ENCODE measurements at places on chromosomes 13 and 19. TPM values are rescaled to one million over a fixed set of nuclear protein-coding genes. Genes with fewer than 3 reads are reported as not detected.

Gene GPR108
- total RNA-seq: 107 TPM

DNA sequence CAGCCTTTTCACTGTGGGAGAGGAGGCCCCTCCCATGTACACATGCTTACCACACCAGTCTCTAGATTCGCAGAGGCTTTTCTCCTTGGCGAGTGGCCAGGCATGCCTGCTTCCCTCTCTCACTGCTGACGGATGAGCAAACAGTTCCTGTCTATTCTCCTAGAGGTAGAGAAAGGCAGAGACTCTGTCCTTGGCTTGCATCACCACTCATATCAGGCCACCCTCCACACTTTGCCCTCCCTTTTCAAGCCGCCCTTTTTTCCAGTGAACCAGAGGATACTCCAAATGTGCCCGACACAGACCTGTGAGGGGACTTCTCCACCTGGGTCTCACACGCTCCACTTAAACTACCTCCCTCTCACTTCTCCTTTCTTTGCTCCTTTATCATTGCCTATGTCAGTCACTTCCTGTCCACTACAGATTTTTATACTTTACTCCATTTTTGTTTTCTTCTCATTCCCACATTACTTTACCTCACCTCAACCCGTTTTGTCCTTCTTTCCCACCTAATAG is 284.6 kb downstream of the DNAJC15 start:
- DNase-seq: no peak
- H3K36me3 ChIP-seq: no peaks in the 10 kb centered on the region
- peaks cover 31% of the 10 kb centered on the region for H3K27me3 ChIP-seq
- no peak overlapping the region for H3K4me3 ChIP-seq

DNA sequence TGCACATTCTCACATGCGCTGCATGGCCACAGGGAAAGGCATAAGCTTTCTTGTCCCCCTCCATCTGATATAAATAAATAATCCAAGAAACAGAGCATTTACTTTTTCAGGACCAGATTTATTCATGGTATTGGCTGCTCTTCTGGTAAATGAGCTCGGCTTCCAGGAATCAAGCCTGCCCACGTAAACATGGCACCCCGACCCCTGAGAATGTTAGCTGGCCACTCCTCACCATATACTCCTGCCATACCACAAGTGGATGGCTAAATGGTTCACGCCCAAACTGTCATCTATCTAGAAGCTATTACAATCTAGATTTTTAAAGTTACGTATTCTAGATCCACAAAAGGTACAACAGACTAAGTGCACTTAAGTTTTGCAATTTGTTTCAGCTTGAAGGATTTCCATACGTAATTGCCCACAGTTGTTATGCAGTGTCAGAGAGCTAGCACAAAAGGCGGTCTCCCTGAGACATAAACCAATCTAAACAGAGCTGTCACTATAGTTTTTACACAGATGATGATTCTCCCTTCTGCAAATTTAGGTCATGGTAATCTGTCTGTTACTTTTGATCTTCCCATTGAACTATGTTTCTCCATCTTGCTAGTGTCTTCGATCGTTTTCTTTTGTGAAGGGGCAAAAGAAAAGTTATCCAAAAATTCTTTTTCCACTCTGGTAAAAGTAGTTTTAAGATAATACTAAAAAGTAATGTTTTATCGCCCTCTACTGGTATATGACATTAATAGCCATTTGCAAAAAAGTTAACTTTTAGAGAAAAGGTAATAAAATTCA is 16.2 kb upstream of the FOXO1 start:
- H3K27me3 ChIP-seq: no peaks in the 10 kb centered on the region
- DNase-seq: no peak
- H3K27ac ChIP-seq: no peak overlapping the region

GRCh38 chr13:43783820-43784219 is 3.0 kb downstream of the ENOX1 start:
- H3K4me3 ChIP-seq: no peak overlapping the region
- no peak for DNase-seq
- peaks cover 13% of the 10 kb centered on the region for H3K4me1 ChIP-seq
- peaks cover 36% of the 10 kb centered on the region for H3K27me3 ChIP-seq

DNA sequence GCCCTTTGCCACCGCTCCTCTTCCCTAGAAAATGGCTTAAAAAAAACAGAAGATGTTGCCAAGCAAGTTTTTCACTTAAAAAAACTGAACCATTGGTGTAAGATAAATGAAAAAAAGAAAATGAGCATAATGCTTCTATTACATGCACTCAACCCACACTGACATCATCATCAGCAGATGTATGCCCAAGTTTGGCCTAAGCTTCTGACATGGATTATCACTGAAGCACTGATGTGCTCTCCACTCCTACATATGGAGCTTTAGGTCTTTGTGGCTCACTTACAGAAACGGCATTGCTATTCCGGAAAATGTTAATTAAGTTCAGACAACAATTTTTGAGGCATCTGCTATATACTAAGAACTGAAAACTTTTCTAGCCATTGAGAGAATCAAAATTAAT is 8.0 kb downstream of the RXFP2 start:
- H3K36me3 ChIP-seq: no peaks in the 10 kb centered on the region
- peaks cover under 1% of the 10 kb centered on the region for H3K4me1 ChIP-seq
- no peak overlapping the region for H3K27ac ChIP-seq
- H3K4me3 ChIP-seq: no peak overlapping the region
- H3K27me3 ChIP-seq: peaks cover 20% of the 10 kb centered on the region
